SIG-M5 (cell line): ENCODE measurements at places on chromosomes 7 and 10.

GRCh38 chr7:152508701-152509100, 72.9 kb upstream of the KMT2C start:
- no peak for DNase-seq

- no peak for DNase-seq
These were observed 294.2 kb upstream of the ZMIZ1 start for GRCh38 chr10:78774614-78774998.

- no peak for DNase-seq
These were observed 46.3 kb upstream of the RNF216 start for GRCh38 chr7:5827755-5828154.

- no peak for DNase-seq
These were observed 128.4 kb upstream of the ZNF746 start for GRCh38 chr7:149625947-149626392.

DNA sequence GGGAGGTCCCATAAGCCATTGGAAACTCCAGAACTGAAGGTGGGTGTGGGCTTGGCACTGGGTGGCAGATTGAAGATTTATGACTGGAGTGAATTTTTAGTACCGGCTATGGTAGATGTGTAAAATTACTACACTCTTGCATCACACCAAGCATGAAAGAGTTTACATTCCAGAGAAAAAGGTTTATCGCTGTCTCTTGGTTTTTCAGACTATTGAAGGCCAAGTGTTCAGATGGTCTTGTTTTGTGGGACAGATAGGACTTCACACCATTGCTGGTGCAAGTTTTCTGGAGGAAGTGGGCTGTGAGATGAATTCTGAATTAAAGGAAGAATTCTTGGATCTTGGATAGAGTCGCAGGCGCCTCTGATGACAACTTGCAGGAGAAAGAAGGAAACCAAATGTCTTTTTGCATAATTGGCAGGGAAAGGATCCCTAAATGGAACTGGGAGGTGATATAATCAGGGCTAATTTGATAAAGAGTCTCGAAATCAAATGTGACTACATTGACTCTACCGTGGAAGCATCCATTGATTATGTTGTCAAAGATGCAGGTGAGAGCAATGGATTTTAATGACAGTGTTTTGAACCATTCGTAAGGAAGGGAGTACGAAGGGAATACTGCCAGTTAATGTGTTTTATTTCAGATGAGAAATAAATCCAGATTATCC, 14.2 kb upstream of the NMT2 start:
- no peak for DNase-seq
